ENCODE measurements at places on chromosomes 2 and 18.

- no peaks in the 10 kb centered on the region for H3K4me1 ChIP-seq
- no peaks in the 10 kb centered on the region for H3K27me3 ChIP-seq
- no peak for DNase-seq
- H3K4me3 ChIP-seq: no peak overlapping the region
- no peak overlapping the region for H3K27ac ChIP-seq
Measured at GRCh38 chr2:138010890-138011289, 46.6 kb downstream of the HNMT start.

DNA sequence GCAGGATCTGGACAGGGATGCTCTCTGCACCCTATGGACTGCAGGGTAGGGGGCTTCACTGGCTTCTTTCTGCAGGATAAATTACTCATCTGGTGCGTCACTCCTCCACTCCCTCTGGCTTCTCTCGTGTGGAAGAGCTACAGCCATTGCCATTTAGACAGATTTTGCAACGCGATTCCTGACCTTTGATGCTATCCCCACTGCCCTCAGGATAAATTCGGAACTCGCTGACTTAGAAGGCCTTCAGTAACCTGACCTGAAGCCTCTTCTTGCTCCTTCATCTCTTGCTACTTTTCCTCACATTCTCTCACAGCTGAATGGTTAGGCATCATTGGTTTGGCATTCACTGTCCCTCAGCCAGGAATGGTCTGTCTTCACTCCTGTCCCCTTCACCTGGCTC, 5.3 kb downstream of the NIFK start:
- no peak overlapping the region for H3K27ac ChIP-seq
- no peaks in the 10 kb centered on the region for H3K4me1 ChIP-seq
- no peak for DNase-seq

DNA sequence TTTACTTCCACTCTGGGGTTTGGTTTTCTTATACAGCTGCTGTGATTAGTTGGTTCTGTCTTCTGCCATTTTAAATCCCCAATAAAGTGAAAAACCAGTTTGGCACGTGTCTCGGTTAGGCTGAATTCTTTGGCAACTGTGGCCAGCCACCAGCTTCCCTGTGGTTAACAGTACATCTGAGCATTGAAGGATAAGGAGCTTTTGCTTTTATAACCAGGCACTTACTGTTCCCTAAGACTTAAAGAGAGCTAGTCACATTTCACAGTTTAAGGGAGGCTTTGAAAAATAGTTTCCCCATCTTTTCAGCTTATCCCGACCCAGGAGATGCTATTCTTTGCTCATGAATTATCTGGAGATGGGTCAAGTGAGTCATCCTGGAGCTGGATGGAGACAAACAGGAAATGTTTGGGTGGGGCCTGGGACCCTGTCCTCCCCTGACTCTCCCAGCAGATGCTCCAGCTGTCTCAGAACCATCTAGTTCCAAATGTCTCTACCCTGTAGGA, 57.3 kb upstream of the EML6 start:
- peaks cover 46% of the 10 kb centered on the region for H3K36me3 ChIP-seq
- no peak overlapping the region for H3K4me3 ChIP-seq
- H3K27me3 ChIP-seq: no peaks in the 10 kb centered on the region
- peaks cover 14% of the 10 kb centered on the region for H3K4me1 ChIP-seq
- peak overlapping the region; percentile 71 for H3K27ac ChIP-seq

GRCh38 chr2:176584333-176584732, 315.1 kb downstream of the MTX2 start:
- H3K4me1 ChIP-seq: no peaks in the 10 kb centered on the region
- DNase-seq: no peak
- H3K27me3 ChIP-seq: no peaks in the 10 kb centered on the region

DNA sequence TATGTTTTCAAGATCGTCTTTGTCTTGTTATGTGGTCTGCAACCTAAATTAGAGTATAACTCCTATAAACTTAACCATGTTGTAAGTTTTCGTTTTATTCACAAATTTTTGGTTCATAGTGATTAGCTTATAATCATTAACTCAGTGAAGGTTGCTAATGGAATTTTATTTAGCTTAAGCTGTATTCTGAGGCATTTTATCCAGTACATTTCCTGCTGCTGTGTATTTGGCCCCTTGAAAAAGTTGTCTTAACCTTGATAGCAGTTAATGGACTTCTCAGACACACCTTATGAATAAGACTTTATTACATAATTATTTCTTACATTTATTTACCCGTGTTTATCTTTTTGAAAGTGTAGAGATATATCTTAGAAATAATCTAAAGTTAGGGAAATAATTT, 20.5 kb downstream of the VAPA start:
- peaks cover 35% of the 10 kb centered on the region for H3K4me1 ChIP-seq
- no peaks in the 10 kb centered on the region for H3K27me3 ChIP-seq
- no peak for DNase-seq

DNA sequence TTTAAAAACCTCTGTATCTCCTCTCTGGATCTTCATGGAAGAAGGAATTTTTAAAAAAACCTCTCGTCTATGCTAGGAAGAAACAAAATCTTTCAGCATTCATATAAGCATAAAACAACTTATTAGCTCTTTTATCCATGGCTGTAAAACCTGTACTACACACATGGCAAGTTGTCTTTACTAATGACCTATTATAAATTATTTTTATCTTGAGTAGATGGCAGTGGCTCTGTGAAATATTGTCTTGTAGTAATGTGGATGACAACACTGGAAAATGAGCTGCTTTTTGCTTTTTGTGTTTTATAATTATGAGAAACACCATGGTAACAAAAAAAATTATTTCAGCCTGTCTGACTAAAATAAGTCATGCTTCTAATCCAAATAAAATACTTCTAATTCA, 18.9 kb downstream of the PHLPP1 start:
- no peaks in the 10 kb centered on the region for H3K4me1 ChIP-seq
- DNase-seq: no peak
- H3K27me3 ChIP-seq: no peaks in the 10 kb centered on the region

- H3K27me3 ChIP-seq: no peaks in the 10 kb centered on the region
- no peaks in the 10 kb centered on the region for H3K36me3 ChIP-seq
- no peak overlapping the region for H3K4me3 ChIP-seq
- no peaks in the 10 kb centered on the region for H3K4me1 ChIP-seq
- H3K27ac ChIP-seq: no peak overlapping the region
Measured at GRCh38 chr18:805008-805754, 6.9 kb downstream of the YES1 start.

- H3K27me3 ChIP-seq: no peaks in the 10 kb centered on the region
- peaks cover 7% of the 10 kb centered on the region for H3K4me1 ChIP-seq
- DNase-seq: no peak
Measured at GRCh38 chr2:11389551-11390398, 45.3 kb upstream of the ROCK2 start.

DNA sequence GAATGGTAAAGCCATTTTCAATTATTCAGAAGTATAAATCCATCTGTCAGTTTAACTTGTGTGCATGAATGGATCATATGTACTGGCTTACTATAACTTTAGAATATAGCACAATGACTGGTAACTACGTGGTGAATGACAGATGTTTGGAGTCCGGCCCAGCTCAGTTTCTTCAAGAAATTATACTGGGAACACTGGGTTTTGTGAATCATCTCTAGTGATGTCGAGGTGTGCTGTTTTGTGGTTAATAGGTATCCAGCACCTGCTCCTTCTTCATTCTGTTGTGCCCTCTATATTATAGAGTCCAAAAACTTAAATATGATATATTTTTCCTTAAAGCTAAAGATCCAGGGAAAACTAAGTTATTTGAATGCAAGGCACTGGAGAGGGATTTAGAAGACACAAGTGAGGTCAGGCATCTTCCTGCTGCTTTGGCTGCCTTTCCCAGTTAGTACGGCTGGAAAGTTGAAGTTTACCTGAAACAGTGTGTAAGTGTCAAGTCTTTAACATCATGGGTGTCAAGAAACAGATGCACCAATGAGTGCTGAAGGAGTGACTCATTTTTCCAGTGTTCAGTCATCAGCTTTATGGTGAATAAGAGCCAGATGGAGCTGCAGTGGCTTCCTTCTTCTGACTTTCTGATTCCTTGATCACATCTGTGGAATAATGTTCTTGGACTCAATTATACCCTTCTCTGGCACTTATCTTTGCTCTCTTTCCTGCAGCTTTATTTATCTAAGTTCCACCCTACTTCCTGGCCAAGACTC, 1079.5 kb upstream of the CELF4 start:
- H3K27ac ChIP-seq: no peak overlapping the region
- H3K27me3 ChIP-seq: no peaks in the 10 kb centered on the region
- no peaks in the 10 kb centered on the region for H3K4me1 ChIP-seq

- H3K4me1 ChIP-seq: no peaks in the 10 kb centered on the region
- no peaks in the 10 kb centered on the region for H3K27me3 ChIP-seq
- peak overlapping the region; percentile 74 for H3K4me3 ChIP-seq
- no peaks in the 10 kb centered on the region for H3K36me3 ChIP-seq
- no peak for DNase-seq
Measured at GRCh38 chr18:32469190-32469651, 1.5 kb downstream of the GAREM1 start.

- H3K4me1 ChIP-seq: no peaks in the 10 kb centered on the region
- H3K36me3 ChIP-seq: no peaks in the 10 kb centered on the region
- no peaks in the 10 kb centered on the region for H3K27me3 ChIP-seq
Measured at GRCh38 chr2:172416447-172417058, 10.8 kb upstream of the ITGA6 start.

- no peaks in the 10 kb centered on the region for H3K36me3 ChIP-seq
- no peaks in the 10 kb centered on the region for H3K4me1 ChIP-seq
- DNase-seq: no peak
- no peak overlapping the region for H3K4me3 ChIP-seq
- H3K27me3 ChIP-seq: no peaks in the 10 kb centered on the region
- H3K27ac ChIP-seq: no peak overlapping the region
Measured at GRCh38 chr2:85156619-85157018, 23.4 kb downstream of the TCF7L1 start.

- no peak overlapping the region for H3K4me3 ChIP-seq
- H3K4me1 ChIP-seq: no peaks in the 10 kb centered on the region
- no peaks in the 10 kb centered on the region for H3K27me3 ChIP-seq
- H3K27ac ChIP-seq: no peak overlapping the region
Measured at GRCh38 chr2:49934481-49934880, 780.2 kb upstream of the FSHR start.

DNA sequence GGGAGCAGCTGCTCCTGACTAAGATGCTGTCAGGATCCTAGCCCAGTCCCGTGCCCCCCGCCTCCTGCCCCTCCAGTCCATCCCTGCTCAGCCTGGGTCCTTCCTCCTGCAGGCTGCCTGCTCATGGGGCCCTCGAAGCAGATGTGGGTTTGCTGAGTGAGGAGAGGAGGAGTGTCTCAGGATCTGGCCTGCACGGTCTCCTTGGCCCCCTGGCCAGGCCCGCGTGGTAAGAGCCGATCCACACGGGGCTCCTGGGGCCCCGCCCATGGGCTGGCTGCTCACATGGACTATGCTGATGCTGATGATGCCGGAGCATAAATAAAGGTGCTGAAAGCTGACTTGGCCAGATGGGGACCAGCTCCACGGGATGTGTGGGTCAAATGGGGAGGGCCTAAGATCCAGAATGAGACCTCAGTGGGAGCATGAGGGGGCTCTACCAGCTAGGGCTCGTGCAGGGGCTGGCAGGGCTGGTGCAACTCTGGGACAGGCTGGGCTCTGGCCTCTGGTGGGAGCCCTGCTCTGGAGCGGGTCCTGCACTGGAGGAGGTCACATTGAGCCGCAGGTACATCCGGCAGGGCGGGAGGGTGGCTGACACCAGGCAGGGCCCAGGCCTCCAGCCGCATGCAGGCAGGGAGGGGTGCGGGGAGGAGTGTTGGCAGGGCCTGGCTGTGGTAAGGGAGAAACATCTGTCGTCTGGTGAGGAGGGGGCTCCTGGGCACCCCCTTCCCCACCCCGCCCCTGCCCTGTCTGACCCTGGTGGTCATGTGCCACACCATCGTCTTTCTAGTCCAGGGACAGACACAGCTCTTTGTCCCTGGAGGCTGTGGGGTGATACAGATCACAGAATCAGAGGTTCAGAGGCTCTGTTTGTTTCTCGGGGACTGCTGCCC, 275.3 kb upstream of the HDAC4 start:
- no peak overlapping the region for H3K27ac ChIP-seq
- H3K4me3 ChIP-seq: no peak overlapping the region

- no peaks in the 10 kb centered on the region for H3K27me3 ChIP-seq
- H3K4me1 ChIP-seq: no peaks in the 10 kb centered on the region
- H3K36me3 ChIP-seq: no peaks in the 10 kb centered on the region
Measured at GRCh38 chr2:125455110-125455509, 1200.8 kb upstream of the GYPC start.

GRCh38 chr18:39773646-39774045, 2181.4 kb upstream of the PIK3C3 start:
- DNase-seq: no peak
- no peaks in the 10 kb centered on the region for H3K4me1 ChIP-seq
- no peaks in the 10 kb centered on the region for H3K36me3 ChIP-seq
- no peak overlapping the region for H3K4me3 ChIP-seq
- H3K27me3 ChIP-seq: no peaks in the 10 kb centered on the region
- no peak overlapping the region for H3K27ac ChIP-seq

GRCh38 chr2:101987832-101988231, 3.9 kb upstream of the IL1R2 start:
- no peaks in the 10 kb centered on the region for H3K27me3 ChIP-seq
- H3K27ac ChIP-seq: no peak overlapping the region
- no peaks in the 10 kb centered on the region for H3K36me3 ChIP-seq
- DNase-seq: no peak
- no peaks in the 10 kb centered on the region for H3K4me1 ChIP-seq

DNA sequence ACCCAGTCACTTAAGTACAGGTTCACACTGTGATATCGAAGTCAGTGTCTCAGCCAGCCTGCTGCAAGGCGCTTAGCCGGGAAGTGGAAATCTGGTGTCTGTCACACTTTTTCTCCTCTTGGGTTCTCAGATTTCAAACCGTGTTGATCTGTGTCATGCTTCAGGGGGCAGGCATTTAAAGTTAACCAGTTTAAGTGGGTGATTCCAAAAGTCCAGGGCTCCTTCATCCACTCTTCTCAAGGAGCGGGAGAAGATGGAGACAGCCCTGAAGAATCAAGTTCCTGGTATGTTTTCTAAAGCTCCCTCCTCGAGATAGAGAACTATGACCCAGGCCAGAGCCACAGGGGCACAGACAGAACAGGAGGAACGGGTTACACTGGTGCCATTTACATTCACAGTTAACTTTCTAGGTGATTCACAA, 331.7 kb downstream of the GBX2 start:
- H3K4me3 ChIP-seq: no peak overlapping the region
- no peaks in the 10 kb centered on the region for H3K27me3 ChIP-seq
- H3K36me3 ChIP-seq: no peaks in the 10 kb centered on the region
- H3K27ac ChIP-seq: no peak overlapping the region
- no peak for DNase-seq

GRCh38 chr18:61443081-61443725, 110.0 kb downstream of the CDH20 start:
- no peak overlapping the region for H3K4me3 ChIP-seq
- H3K36me3 ChIP-seq: no peaks in the 10 kb centered on the region
- no peaks in the 10 kb centered on the region for H3K27me3 ChIP-seq
- no peak overlapping the region for H3K27ac ChIP-seq

DNA sequence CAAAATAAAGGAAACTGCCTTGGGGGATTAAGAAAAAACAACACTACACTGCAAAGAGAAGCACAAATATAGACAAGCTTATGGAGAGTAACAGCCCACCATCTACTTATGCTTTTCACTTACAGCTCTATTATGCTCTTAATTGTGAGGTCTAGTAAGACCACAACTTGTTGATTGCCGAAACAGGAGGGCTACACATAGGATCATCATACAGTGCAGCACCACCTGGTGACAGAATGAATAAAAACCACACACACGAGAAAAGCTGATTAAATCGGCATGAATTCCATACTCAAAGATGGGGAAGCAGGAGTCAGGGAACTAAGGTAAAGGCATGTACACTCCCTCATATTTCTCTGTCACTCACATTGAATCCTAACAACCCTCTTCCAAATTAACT, 259.2 kb downstream of the IKZF2 start:
- no peak overlapping the region for H3K27ac ChIP-seq
- no peaks in the 10 kb centered on the region for H3K27me3 ChIP-seq
- H3K4me3 ChIP-seq: no peak overlapping the region
- no peak for DNase-seq
- H3K4me1 ChIP-seq: no peaks in the 10 kb centered on the region

Measured in ascending aorta (tissue), 2 donors.